Type B pancreatic cell (in vitro differentiated cells): ENCODE measurements at places on chromosomes 5 and 9. TPM values are rescaled to one million over a fixed set of nuclear protein-coding genes. Genes with fewer than 3 reads are reported as not detected.

The MACIR gene
- total RNA-seq, result 19.3 and 20.8 TPM in 2 replicates

The IGFBPL1 gene
- 9.7 and 26.7 TPM in 2 replicates for total RNA-seq

The FOXD4L6 gene
- total RNA-seq, result 0.14 and 0.17 TPM in 2 replicates

The PRR16 gene
- 2.1 TPM in 2 replicates for total RNA-seq

GRCh38 chr5:140986117-140986521 lies 19.8 kb downstream of the PCDHAC2 start:
- DNase-seq, result no peak

DNA sequence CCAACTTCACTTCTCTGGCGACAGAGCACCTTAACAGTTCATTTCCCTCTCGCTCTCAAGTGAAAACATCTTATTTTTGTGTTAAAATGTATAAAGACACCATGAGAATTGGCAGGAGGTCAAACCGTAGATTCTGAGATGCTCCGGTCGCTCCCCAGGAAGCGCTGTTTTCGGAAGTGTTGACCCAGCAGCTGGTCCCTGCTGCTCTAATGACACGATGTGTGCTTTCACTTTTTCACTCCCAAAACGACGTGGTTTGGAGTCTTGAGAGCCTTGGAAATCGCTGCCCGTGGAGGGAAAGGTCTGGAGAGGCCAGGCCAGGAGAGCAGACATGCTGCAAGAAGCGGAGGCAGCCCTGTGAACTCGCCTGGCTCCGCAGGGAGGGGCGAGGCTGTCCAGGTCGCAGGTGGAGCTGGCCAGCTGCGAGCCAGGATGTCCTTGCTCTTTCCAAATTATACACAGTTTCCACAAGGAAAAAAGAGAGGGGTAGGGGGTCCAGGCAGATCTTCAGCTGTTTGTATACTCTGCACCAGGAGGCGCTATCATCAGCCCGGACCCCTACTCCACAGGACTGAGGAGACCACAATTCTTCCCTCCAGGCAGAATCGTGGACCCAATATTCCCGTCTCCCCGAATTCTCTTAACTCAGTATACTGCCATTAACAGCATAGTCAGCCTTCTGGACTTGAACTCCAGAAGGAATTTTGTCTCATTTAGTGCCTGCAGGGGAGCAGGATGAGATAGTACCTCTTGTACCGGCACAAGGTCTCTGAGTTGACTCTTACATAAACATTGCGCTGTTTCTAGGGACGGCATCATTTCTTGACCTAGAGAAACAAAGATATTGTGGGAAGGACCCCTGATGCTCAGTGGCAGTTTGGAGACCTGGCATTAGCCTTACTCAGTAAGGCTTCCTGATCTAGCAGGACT lies 248.6 kb upstream of the ANKRD55 start:
- DNase-seq, result no peak
